ENCODE measurements at places on chromosomes 3 and 15.

DNA sequence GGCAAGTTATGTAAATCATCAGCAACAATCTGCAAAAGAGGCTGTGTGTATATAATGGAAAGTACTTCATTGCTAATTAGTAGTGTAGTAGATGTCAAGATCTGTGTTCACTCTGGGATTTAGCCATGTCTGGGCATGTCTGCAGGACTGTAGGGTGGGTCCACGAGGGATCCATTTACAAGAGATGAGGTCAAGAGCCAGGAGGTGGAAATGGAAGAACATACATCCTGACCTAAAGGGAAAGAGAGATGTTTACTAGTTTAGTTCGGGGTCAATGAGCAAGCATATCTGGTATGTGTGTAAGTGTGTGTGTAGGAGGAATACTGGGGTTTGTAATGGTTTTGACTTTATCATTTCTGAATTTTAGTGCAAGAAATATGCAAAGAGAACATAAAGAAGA lies 171.5 kb upstream of the NANOGP8 start:
- H3K4me3 ChIP-seq: no peak overlapping the region
- H3K4me1 ChIP-seq: peaks cover 2% of the 10 kb centered on the region
- DNase-seq: no peak
- no peaks in the 10 kb centered on the region for H3K36me3 ChIP-seq
- no peak overlapping the region for H3K27ac ChIP-seq

- no peak for DNase-seq
- H3K4me3 ChIP-seq: no peak overlapping the region
- H3K27me3 ChIP-seq: no peaks in the 10 kb centered on the region
These were observed 38.8 kb upstream of the PLXND1 start for GRCh38 chr3:129645286-129645685.

DNA sequence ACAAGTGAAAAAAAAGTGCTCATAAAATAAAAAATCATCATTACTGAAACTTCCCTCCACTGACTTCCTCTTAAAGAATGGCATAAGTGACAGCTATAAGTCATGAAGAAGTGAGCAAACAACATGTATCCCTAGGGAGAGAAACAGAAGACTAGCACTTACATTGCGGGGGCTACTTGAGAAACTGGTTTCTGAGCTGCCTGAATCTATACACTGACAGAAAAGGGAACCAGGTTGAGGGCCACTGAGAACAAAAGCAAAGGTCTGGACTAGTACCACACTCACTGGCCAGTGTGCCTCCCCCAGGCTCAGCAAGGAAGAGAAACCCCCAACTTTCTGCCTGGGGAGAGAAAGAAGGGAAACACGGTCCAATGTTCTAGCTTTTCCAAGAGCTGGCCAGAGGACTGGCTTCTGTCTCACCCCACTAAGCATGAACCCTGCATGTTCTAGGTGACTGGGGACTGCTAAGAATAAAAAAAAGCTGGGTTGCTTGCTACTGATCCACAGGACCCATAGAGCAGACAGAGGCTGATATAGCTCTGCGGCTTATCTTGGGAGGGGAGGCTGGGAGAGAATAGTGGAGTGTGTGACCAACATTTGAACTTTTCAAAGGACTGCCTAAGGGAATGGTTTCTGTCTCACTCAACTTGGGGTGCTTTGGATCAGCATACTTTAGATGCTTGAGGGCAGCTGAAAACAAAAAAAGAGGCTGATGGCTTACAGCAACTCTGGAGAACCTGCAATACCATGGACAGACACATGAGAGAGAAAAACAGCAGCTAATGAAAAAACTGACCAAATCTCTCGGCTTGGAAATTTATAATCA lies 8.1 kb downstream of the RAD18 start:
- no peak overlapping the region for H3K4me3 ChIP-seq
- H3K27me3 ChIP-seq: no peaks in the 10 kb centered on the region
- DNase-seq: peak; percentile 63
- H3K27ac ChIP-seq: no peak overlapping the region
- no peaks in the 10 kb centered on the region for H3K36me3 ChIP-seq

DNA sequence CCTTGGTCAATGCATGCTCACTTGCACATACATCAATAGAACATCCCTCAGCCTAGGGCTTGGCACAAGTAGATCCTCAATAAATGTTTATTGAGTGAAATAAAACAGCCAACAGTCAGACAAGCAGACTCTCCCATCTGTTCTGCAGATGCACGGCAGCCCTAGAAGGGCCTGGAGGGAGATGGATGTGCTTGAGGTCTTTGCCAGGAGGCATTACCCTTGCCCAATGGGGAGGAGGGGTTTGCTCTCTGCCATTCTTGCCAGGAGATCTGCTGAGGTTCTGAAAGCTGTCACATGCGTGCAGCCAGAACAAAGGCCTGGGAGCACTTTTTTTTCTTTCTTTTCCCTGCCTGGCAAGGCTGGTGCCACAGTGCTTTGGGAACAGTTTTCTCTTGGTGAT lies 349.3 kb upstream of the THRB start:
- H3K27ac ChIP-seq: no peak overlapping the region
- H3K4me3 ChIP-seq: no peak overlapping the region
- H3K27me3 ChIP-seq: no peaks in the 10 kb centered on the region
- no peak for DNase-seq
- no peaks in the 10 kb centered on the region for H3K36me3 ChIP-seq
- H3K4me1 ChIP-seq: no peaks in the 10 kb centered on the region

DNA sequence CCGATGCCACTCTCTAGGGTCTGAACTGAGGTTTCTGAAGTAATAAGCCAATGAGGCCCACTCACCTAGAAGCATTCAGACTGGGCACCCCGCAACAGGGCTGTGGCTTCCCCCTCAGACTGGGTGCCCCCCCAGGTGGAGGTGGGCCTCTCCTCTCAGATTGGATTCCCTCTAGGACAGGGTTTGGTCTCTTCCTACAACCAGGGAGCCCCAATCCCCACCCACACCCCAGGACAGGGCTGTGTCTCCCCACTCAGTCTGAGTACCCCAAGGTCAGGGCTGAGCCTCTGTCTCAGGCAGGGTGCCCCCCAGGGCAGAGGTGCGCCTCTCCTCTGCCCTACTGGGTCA lies 27.7 kb downstream of the PTH1R start:
- H3K4me1 ChIP-seq: no peaks in the 10 kb centered on the region
- H3K36me3 ChIP-seq: no peaks in the 10 kb centered on the region
- DNase-seq: no peak
- no peak overlapping the region for H3K4me3 ChIP-seq
- no peaks in the 10 kb centered on the region for H3K27me3 ChIP-seq

GRCh38 chr3:107369791-107370190 lies 7.4 kb upstream of the CCDC54 start:
- no peaks in the 10 kb centered on the region for H3K36me3 ChIP-seq
- no peak for DNase-seq
- no peak overlapping the region for H3K4me3 ChIP-seq
- no peak overlapping the region for H3K27ac ChIP-seq

DNA sequence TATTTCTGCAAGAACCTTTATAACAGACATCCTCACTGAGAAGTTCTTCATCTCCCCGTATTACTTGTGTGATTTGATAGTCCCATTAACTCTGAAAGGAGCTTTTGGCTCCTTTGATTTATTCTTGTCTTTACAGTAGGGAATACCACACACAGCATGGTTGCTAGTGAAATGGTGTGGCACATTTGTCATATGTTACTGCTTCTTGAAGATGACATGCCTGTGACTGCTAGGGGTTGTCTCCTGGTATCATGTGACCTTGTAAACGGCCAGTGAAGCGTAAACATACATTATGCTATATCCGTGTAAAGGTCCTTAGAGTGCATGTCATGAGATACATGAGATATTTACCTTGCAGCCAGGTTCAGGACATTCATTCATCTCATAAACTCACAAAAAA lies 197.9 kb downstream of the RYR3 start:
- no peaks in the 10 kb centered on the region for H3K27me3 ChIP-seq
- H3K4me3 ChIP-seq: no peak overlapping the region
- no peak for DNase-seq

GRCh38 chr3:18033581-18034108 lies 291.2 kb upstream of the TBC1D5 start:
- H3K4me3 ChIP-seq: no peak overlapping the region
- H3K4me1 ChIP-seq: no peaks in the 10 kb centered on the region
- H3K27me3 ChIP-seq: no peaks in the 10 kb centered on the region

DNA sequence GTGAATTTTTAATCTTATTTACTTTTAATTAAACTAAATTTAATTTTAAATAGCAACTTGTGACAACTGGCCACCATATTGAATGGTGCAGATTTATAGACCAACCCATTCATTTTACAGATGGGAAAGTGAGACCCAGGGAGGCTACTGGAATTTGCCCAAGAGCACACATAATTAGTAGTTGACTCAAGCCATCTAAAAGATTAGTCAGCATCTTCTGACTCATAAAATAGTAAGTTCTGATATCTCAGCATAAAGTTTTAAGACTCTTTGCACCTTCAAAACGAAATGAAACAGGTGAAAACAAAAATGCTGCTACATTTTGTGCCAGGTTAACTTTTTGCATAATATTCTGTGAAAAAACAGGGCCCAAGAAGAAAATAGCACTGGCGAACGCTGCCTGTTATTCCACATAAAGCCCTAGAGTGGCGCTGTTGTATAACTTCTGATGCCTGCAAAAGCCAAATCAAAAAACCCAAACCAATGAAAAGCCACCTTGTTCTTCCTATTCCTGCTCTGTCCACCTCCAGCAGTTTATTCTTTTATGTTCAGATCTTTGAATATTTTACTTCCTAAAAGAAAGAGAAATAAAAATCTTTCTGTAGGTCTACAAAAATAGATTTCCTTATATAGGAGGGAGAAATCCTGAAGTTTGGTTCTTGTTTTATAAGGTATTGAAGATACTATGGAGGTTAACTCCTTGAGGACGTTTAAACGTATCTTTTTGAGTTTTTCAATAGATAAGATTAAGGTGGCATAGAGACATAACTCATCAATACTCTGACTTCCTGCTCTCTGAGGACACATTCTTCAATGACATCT lies 62.8 kb downstream of the OTOL1 start:
- H3K27me3 ChIP-seq: no peaks in the 10 kb centered on the region
- peak; percentile 61 for DNase-seq
- no peak overlapping the region for H3K4me3 ChIP-seq
- H3K36me3 ChIP-seq: no peaks in the 10 kb centered on the region
- H3K27ac ChIP-seq: no peak overlapping the region

DNA sequence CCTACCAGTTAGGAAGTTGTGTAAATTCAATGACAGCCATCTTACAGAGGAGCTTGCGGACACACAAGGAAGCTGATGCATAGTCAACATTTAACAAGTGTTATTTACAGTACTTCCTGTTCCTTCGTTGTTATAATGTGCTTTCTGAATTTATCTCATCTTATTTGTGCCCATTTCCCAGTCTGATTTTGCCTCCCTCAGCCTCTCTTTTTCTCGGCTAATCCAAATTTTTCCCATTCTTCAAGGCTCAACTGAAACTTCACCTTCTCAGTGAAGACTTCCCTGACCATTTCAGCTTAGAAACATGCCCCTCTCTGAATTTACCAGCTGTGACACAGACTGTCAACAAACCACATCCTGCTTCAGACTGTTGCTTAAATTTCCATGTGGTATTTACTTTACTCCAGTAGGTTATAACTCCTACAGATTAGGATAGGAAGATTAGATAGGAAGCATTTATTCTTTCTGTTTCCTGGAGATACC lies 55.7 kb upstream of the CP start:
- H3K4me3 ChIP-seq: no peak overlapping the region
- H3K27me3 ChIP-seq: no peaks in the 10 kb centered on the region
- DNase-seq: peak; percentile 54

DNA sequence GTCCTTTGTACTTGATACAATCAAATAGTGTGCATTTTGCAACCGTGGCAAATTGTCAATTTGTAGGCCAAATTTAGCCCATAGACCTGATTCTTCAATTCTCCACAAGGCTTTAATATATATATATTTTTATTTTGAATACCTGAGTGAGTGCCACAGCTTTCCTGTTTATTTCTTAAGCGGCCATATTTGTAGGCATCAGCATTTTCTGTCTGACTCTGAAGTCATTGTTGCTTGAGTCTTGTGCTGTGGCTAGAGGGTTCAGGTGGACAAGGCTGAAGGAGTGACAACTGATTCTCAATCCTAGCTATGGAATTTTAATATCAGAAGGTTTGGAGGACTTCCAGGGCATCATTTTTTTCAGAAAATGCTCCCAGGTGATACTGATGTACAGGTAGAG lies 75.6 kb upstream of the NAALADL2 start:
- DNase-seq: no peak
- H3K4me3 ChIP-seq: no peak overlapping the region
- H3K36me3 ChIP-seq: no peaks in the 10 kb centered on the region
- H3K4me1 ChIP-seq: no peaks in the 10 kb centered on the region

DNA sequence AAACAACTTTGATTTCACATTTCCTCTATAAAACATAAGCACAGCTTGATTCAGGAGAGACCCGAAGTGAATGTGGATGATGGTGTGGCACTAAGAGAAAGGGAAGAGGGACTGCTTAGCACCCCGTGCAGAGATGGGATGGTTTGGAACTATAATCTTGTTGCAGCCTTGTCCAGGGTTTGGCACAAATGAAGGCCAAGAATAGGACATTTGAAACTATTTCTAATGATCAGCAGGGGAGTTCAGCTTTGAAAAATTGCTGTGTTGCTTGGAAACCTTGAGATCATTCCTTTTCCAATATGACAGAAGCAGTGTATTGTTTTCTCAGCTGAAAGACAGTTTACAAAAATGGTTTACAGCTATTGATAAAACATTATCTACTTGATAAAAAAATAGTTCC lies 49.7 kb downstream of the ASB7 start:
- no peaks in the 10 kb centered on the region for H3K4me1 ChIP-seq
- no peaks in the 10 kb centered on the region for H3K27me3 ChIP-seq
- no peak for DNase-seq
- H3K27ac ChIP-seq: no peak overlapping the region

DNA sequence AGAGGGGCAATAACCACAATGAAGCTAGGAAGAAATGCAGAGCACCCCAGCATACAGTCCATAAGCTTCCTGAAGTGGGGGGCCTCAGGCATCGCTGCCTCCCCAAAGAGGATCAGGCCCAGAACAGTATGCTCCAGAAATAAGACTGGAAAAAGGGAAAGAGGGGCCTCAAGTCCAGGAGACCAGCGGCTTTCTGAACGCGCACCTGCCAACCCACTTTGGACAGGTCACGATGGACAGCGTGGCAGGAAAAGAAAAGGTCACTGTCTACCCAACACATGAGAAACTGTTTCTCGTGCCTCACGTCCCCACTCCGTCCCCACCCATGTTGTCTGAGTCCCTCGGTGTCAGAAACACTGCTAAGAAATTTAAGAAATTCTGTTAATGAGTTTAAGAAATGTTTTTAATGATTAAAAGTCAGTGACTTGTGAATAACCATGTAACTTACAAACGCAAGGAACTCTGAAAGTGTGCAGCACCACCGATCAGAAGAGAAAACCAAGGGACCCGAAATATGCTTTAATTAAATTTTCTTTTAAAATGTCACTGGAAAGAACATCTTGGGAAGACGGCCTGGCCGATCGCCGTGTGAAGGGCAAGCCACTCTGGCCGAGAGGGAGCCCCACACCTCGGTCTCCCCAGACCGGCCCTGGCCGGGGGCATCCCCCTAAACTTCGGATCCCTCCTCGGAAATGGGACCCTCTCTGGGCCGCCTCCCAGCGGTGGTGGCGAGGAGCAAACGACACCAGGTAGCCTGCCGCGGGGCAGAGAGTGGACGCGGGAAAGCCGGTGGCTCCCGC lies 1.7 kb upstream of the PPARG start:
- no peaks in the 10 kb centered on the region for H3K4me1 ChIP-seq
- H3K27me3 ChIP-seq: peaks cover 18% of the 10 kb centered on the region
- no peaks in the 10 kb centered on the region for H3K36me3 ChIP-seq
- no peak overlapping the region for H3K27ac ChIP-seq
- DNase-seq: peak; percentile 14
- H3K4me3 ChIP-seq: no peak overlapping the region

All from mesendoderm (in vitro differentiated cells).